Tracheal epithelial cell (primary cell): ENCODE measurements at places on chromosomes 7 and 10. TPM values are rescaled to one million over a fixed set of nuclear protein-coding genes. Genes with fewer than 3 reads are reported as not detected.

The PNLIP gene
- total RNA-seq: not detected in 2 replicates

The ZNF716 gene
- total RNA-seq: not detected in 2 replicates

The SLC29A4 gene
- total RNA-seq: 8.7 and 11.6 TPM in 2 replicates

The FZD8 gene
- total RNA-seq: 9.6 and 20.0 TPM in 2 replicates

The CTTNBP2 gene
- total RNA-seq: 0.72 and 1.1 TPM in 2 replicates

The TMEM196 gene
- under 0.01 TPM in 1 of 2 replicates, not detected in the other for total RNA-seq

The CDK6 gene
- total RNA-seq: 85.0 and 126 TPM in 2 replicates

The TMEM130 gene
- not detected in 2 replicates for total RNA-seq

The HOXA13 gene
- total RNA-seq: not detected in 2 replicates

The OR6B1 gene
- total RNA-seq: not detected in 2 replicates

The GCK gene
- 0.21 and 0.96 TPM in 2 replicates for total RNA-seq

The NPVF gene
- not detected in 2 replicates for total RNA-seq

The AOAH gene
- total RNA-seq: 0.24 TPM in 1 of 2 replicates, not detected in the other

The GPER1 gene
- total RNA-seq: 0.21 and 0.48 TPM in 2 replicates

The LIPN gene
- total RNA-seq: not detected in 2 replicates

The TMEM72 gene
- total RNA-seq: not detected in 2 replicates

The ZNF239 gene
- total RNA-seq: 1.2 and 1.9 TPM in 2 replicates

The CHST3 gene
- total RNA-seq: 20.0 and 21.1 TPM in 2 replicates

The TMEM229A gene
- not detected in 2 replicates for total RNA-seq

The FFAR4 gene
- not detected in 2 replicates for total RNA-seq

The IFIT1B gene
- total RNA-seq: not detected in 2 replicates

The POM121L12 gene
- not detected in 2 replicates for total RNA-seq

The PTF1A gene
- total RNA-seq: not detected in 2 replicates

The AVPI1 gene
- 83.4 and 178 TPM in 2 replicates for total RNA-seq

The TLL2 gene
- total RNA-seq: 0.85 and 5.3 TPM in 2 replicates
